Osteoblast (primary cell): ENCODE measurements at places on chromosomes 3 and 15. TPM values are rescaled to one million over a fixed set of nuclear protein-coding genes. Genes with fewer than 3 reads are reported as not detected.

- no peak for DNase-seq
Measured at GRCh38 chr3:136270179-136270578, 20.0 kb downstream of the PCCB start.

- DNase-seq: no peak
Measured at GRCh38 chr3:164250923-164251322, 827.4 kb downstream of the SI start.

DNA sequence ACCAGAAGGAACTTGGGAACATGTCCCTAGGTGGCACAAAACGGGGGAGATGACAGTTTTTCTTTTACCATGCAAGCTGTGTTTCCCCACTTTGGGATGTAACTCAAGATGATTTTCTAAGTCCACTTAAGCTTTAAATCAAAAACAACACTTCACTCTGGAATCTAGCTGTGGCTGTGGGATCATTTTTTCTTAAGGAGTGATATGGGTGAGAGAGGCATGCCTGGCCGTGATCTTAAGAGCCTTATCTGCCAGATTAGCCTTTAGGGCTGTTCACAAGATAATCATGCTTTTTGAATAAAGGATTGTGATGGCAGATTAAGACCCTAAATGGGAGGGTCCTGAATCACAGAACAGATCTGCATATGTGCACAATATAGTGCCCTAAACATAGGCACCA is 384.8 kb upstream of the SEMA6D start:
- no peak for DNase-seq

- DNase-seq: no peak
Measured at GRCh38 chr15:48380198-48380597, 49.0 kb downstream of the DUT start.

GRCh38 chr3:138200424-138200823 is 13.3 kb downstream of the ARMC8 start:
- no peak for DNase-seq

- peak; percentile 96 for DNase-seq
Measured at GRCh38 chr3:39106851-39107387, 508 bp downstream of the GORASP1 start.

- peak; percentile 63 for DNase-seq
Measured at GRCh38 chr15:22963641-22964040, 16.5 kb downstream of the CYFIP1 start.

- no peak for DNase-seq
Measured at GRCh38 chr15:51992953-51993352, 21.4 kb upstream of the LEO1 start.

GRCh38 chr3:125207507-125207906 is 5.0 kb downstream of the SLC12A8 start:
- no peak for DNase-seq

- DNase-seq: no peak
Measured at GRCh38 chr15:48147358-48147757, 26.6 kb downstream of the SLC24A5 start.

DNA sequence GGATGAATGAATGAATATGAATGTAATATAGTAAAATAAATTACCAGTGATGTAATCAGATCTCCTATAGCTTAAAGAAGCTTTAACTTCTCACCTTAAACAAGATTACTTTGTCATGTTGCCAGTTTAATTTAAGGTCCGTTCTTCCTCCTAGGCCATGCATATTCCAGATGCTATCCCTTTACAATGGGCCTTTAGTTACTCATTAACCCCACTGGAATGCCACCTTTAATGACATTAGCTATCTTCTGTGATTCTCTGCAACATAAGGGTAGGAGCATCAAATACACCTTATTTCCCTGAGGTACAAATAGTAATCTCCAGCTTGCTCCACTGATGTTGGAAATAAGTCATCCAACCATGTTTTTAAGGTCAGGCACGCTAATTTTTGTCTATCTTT is 63.0 kb upstream of the TIMP4 start:
- no peak for DNase-seq

GRCh38 chr3:132925256-132925930 is 112.8 kb upstream of the TMEM108 start:
- no peak for DNase-seq

The IGDCC3 gene
- 0.29 TPM in 1 of 2 replicates, not detected in the other for total RNA-seq

The PDZRN3 gene
- total RNA-seq: 18.3 and 26.4 TPM in 2 replicates

The OR5K2 gene
- total RNA-seq: not detected in 2 replicates

The CPLX3 gene
- not detected in 2 replicates for total RNA-seq
